H54 (cell line): ENCODE measurements at places on chromosomes 1 and 21.
A peak's percentile ranks its signal among the peaks of the same experiment; 100 is the strongest.

DNA sequence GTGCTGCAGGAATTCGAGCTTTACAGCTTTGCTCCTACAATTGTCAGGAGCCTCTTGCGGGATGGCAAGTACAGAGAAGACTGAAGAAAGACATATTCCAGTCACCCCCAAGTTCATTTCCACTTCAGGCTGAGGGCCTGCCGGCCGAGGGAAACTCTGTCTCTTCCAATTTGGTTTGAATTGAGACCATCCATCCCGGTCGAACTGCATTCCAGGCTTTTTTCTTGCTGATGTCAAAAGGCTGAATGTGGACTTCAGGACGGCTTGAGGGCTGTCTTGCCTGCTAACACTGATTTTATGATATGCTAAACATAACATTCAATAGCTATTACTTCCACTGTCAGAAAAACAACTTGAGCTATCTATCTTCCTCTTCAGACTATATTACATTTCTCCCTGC is 79.8 kb upstream of the PLXNA2 start:
- no peak for DNase-seq

DNA sequence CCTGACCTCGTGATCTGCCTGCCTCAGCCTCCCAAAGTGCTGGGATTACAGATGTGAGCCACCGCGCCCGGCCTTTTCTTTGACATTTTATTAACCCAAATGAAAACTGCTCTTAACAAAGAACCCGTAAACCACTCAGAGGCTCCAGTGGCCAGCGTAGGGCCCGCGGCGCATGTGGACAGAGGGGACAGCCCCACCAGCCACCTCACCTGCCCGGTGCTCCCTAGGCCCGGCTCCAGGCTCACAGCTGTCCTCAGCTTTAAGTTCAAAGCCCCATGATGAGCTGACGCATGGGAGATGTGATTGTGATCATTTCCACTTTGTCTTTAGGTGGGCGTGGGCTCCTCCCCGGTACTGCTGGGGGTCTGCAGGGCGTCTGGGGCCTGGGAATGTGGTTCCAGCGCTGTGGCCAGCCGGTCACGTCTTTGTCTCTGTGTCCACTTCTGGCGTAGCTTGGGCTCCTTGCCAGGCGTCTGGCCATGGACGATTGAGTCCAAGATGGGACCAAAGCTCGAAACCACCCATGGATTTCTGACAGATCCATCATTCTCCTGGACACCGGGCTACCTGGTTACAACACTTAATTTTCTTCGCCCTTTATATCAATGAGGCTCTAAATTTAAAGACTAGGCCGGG is 6.9 kb downstream of the PRKCZ start:
- DNase-seq, result no peak

- DNase-seq, result no peak
These were observed 96.4 kb upstream of the KCNJ6 start for GRCh38 chr21:38012672-38013071.

DNA sequence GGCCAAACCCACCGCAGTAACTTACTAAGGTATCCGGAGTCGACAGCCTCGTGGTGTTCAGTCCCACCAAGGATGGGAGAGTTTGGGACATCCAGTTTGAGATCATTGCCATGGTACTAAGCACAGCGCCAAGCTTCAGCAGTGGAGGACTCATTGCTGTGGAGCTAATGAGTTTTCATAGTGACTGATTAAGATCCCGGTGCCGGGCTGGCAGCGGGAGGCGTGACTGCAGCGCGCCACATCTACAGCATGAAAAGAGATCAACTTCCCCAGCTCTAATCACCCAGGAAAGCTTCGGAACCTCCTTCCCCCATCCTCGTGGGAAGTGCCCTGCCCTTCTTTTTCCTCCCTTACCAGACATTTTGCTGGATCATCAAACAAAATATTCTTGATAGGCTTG is 149.9 kb downstream of the OLFM3 start:
- DNase-seq, result no peak

DNA sequence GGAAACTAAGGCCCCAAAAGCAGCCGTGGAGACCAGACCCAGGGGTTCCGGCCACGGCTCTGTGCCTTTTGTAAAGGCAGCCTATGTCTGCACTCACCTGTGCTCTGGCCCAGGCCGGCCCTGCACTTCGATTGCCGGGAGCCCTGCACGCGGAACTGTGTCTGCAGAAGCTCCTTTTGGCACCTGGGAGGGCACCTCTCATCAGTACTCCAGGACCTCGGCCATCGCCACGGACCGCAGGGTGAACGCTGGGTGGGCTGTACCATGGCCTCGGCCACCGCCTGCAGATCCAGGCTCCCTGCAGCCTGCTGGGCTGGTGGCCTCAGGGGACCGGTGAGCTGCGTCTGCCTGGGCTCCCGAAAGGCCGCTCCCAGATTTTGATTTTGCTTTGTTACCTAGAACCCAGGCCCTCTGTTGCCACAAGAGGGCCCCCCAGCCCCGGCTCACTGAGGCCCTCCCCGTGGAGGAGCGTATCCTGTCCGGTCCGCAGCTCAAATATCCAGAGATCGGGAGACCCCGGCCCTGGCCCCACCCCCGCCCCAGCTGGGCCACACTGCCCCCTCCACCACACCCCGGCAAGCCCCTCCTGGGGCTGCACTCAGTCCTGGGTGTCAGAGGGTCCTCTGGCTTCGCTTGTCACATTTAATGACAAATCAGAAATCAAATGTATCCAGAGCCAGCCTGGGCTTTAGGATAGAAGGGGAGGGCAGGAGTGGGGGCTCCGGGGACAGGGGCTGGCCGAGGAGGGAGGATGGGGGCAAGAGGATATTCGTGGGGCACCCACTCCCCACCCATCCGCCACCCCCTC is 60.2 kb upstream of the PDE9A start:
- DNase-seq, result peak; percentile 87

- peak; percentile 3 for DNase-seq
These were observed 729.0 kb upstream of the BRINP3 start for GRCh38 chr1:191206513-191207207.

GRCh38 chr1:200172311-200172710 is 144.8 kb downstream of the NR5A2 start:
- peak; percentile 9 for DNase-seq

DNA sequence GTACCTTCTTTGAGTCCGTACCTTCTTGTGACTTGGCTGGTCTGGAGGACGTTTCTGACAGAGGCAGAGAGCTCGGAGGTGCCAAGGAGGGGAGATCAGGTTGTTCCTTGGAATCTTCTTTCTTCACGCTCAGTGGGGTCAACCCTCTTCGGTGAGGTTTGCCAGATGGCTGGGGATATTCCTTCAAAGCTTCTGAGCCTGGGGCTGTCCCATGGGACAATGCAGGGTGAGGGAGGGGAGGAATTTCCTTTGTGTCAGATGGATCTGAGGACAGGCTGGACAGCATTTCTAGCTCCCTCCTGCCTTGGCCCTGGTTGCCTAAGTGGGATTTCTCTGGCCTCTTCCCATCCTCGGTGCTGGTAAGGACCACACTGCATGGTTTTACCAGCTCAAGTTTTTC is 95.5 kb upstream of the EDN2 start:
- no peak for DNase-seq

DNA sequence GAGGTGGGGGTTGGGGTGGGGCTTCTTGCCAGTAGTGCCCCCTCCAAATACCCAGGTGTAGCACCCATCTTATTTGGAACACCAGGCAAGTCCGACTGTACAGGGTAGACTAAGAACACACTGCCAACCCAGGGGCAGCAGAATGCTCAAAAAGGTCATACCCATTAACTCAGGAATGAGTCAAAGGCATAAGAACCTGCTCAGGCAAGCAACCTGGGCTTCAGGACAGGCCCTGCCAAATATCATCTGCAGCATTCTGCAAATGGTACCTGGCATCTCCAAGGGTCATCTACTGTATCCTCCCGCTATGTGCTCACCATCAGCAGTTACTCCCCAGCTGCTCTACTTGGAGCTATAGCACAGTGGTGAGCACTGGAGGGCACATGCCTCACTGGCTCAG is 19.4 kb downstream of the PEA15 start:
- DNase-seq, result no peak

DNA sequence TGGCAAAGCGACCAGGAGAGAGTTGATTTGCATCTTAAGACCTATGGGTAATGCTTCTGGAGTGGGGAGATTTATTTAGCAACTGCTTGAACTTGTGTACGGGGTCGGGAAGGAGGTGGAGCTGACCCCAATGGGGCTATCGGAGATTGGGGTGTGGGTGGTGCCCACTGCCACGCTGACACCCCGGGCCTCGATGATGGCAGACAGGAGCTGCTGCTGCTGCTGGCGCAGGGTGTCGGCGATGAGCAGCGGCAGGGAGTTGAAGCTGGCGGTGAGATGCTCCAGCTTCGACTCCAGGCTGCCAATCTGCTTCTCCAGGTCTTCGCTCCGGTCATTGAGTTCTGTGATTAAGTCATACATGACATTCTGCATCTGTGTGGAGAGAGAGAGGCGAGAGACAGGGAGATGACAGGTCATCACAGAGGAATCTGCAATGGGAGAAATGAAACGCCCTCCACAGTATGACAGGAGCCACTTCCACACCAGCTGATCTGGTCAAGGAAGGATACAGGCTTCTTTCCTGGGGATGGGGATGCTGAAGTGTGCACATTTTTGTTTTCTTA is 100.0 kb upstream of the ADAR start:
- DNase-seq, result no peak

DNA sequence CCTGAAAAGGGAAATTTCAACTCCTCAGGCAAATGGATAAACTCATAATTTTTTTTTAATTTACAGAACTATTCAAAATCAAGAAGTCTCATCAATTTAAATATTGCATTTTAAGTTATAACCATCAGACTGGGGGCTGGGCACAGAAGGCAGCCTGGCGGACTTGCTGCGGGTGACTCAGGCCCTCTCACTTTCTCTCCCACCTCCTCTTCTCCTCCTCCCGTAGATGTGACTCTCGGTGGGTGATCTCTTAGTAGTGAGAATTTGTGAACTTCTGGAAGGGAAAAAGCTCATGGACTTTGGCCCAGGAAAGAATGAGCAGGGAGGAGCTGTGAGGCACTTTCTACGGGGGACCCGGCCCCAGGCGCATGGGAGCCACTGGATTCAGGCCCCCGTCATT is 32.9 kb downstream of the CLIC6 start:
- DNase-seq, result no peak

GRCh38 chr1:63774617-63775417 is 1.0 kb downstream of the ROR1 start:
- DNase-seq, result peak; percentile 26

- DNase-seq, result no peak
These were observed 95.8 kb downstream of the CDC7 start for GRCh38 chr1:91596474-91596873.

- DNase-seq, result no peak
These were observed 116.5 kb downstream of the BRINP2 start for GRCh38 chr1:177287270-177287669.

- DNase-seq, result no peak
These were observed 365.3 kb downstream of the HHIPL2 start for GRCh38 chr1:222182641-222183040.

GRCh38 chr1:47209091-47209490 is 19.3 kb upstream of the PDZK1IP1 start:
- no peak for DNase-seq

DNA sequence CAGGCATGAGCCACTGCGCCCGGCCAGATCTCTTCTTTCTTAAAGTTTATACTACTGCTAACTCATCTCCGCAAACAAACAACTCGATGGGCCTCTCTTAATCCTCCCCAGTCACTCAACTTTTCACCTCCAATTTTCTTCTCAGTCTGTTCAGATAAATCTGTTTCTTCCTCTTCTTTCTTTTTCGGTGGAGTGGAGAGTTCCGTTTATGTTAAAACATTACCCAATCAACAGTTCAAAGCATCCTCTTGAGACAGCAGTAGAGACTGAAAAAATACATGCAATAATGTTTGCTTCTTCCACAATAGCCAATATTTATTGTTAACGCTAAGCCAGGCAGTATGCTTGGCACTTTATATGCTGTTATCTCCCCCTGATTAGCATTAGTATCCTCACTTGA is 1.4 kb upstream of the ANKRD13C start:
- DNase-seq, result no peak

GRCh38 chr1:42887366-42887765 is 41.0 kb downstream of the ZNF691 start:
- no peak for DNase-seq

- DNase-seq, result peak; percentile 30
These were observed 71.0 kb downstream of the ACTL8 start for GRCh38 chr1:17826165-17826488.

DNA sequence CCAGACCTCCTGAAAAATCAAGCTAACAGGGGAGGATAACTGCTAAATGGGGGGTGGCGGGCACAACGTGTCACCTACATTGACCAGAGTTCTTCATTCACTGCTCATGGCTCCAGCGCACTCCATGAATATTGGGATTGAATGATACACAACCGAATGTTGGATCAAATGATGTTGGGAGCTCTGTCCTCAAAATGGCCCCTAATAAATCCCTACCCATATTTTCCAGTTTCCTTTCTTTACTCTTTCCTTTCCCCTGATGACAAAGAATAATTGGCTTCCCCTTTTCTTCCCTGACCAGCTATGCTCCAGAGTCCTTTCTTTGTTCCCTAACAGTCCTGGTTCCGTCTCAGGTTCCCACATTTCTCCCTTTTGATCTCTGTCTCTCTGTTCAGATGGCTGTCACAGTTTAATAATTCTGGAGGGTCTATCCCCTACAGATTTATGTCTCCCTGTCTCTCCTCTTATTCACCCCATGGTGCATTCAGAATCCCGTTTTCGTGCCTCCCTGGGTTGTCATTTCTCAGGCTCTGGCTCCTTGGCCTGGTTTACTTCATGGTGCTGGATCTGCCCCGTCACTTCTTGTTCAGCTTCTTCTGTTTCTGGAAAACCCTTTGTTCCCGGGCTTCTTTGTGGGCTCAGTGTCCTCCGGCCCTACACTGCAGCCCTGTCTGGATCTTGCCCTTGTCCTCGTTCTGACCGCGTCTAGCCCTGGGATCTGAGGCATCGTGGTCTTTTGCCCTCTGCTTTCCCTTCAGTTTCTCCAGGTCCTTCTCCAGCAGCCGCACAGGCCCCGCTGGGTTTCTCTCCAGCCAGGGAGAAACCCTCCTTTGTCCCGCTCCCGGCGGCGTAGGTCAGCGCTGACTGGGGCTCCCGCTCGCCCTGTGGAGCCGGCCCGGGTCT is 78.3 kb downstream of the NDUFS5 start:
- peak; percentile 30 for DNase-seq

DNA sequence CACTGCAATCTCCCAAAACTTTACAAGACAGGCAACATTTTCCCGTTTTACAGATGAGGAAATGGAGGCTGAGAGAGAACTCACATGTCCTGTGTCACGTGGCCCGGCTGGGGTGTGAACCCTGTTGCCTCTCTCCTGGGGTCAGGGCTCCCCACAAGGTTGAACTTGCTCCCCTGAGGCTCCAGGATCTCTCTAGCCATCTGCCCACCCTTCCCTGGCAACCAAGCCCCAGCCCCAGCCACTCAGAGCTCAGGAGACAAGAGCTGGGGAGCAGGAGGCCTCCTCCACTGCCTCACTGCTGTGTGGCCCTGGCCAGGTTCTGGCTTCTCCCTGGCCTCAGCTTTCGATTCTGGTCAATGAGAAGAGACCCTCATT is 11.8 kb downstream of the LAPTM5 start:
- DNase-seq, result no peak

GRCh38 chr1:221040691-221041285 is 161.5 kb downstream of the HLX start:
- DNase-seq, result no peak

- DNase-seq, result no peak
These were observed 141.2 kb downstream of the FGGY start for GRCh38 chr1:59438058-59438560.

GRCh38 chr1:55069280-55069679 is 29.9 kb downstream of the PCSK9 start:
- DNase-seq, result no peak
